ENCODE measurements at places on chromosomes 13 and 19.

DNA sequence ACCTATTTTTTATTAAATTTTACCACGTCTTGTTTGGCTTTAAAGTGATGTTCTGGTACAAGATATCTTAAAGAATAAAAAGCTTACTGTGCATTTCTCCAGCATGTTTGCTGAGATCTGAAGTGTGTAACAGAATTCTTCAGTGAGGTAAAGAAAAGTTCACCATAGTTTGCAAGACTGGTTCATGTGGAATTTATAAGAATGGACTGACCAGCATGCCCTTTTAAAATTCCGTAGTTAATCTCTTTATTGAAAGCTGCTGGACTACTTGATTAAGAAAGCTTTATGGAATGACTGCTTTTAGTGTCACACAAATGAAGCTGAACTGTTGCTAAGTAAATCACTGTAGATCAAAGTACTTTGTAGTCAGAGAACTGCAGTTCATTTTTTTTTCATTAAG, 119.2 kb downstream of the GPC6 start:
- DNase-seq, result no peak

DNA sequence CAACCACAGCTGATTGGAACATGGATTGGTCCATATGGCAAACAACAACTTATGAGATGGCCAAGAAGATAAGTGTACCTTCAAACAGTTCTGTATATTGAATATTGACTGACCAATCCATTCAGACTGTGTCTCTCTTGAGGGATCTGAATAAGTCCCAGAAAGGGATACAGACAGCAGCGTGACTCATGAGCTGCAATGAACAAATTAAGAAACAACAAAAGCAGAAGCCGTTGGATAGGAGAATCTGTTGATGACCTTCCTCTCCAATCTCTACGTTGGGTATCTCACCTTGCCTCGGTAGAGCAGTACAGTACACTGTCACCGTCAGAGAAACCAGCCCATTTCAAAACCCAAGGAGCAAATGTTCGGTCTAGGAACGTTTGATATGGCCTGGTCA, 21.3 kb downstream of the MBD3L2B start:
- DNase-seq, result no peak

- no peak for DNase-seq
These were observed 101.2 kb downstream of the IRS2 start for GRCh38 chr13:109685203-109685602.

- peak; percentile 26 for DNase-seq
These were observed 213.1 kb downstream of the OXGR1 start for GRCh38 chr13:96781141-96781540.

- DNase-seq, result no peak
These were observed 7.6 kb upstream of the KANK2 start for GRCh38 chr19:11204943-11205349.

- no peak for DNase-seq
These were observed 67.8 kb upstream of the CSNK1A1L start for GRCh38 chr13:37173214-37173613.

- DNase-seq, result no peak
These were observed 36.3 kb upstream of the MLNR start for GRCh38 chr13:49183672-49184325.

GRCh38 chr13:111864566-111864965, 202.4 kb upstream of the SOX1 start:
- DNase-seq, result no peak

DNA sequence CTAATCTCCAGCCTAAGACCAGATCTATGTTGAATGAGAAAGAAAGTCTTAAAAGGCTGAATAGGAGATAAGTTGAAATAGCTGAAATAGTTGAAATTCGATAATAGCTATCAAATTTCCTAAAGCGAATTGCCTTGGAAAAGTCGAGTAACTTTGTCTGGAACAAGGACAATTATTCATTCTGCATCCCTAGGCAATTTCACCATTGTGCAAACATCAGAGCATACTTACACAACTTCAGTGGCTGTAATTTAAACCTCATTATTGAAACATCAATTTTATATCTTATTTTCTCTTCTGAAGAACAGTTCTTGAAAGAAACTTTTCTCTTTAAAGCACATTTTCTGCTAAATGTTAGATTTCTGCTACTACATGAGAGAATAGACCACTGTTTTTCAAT, 13.6 kb downstream of the TNFSF13B start:
- no peak for DNase-seq

DNA sequence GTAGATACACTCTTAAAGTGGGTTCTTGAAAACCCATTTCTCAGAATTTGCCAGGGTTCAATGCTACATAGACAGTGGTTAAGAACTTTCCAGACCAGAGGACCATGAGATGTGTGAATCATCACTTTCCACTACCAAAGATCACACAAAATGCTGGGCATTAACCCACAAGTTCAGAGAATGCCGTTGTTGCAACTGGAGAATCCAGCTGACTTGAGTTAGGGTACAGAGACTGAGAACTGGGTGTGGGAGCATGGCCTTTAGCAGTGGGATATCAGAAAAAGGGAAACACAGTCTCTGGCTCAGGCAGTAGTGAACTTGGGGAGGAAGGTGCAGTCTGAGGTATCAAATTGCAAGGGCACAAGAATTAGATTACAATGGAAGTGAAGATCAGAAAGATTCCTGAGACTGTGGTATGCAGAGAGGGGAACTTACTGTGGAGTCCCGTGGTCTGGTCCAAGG, 51.5 kb upstream of the WDFY2 start:
- DNase-seq, result no peak

DNA sequence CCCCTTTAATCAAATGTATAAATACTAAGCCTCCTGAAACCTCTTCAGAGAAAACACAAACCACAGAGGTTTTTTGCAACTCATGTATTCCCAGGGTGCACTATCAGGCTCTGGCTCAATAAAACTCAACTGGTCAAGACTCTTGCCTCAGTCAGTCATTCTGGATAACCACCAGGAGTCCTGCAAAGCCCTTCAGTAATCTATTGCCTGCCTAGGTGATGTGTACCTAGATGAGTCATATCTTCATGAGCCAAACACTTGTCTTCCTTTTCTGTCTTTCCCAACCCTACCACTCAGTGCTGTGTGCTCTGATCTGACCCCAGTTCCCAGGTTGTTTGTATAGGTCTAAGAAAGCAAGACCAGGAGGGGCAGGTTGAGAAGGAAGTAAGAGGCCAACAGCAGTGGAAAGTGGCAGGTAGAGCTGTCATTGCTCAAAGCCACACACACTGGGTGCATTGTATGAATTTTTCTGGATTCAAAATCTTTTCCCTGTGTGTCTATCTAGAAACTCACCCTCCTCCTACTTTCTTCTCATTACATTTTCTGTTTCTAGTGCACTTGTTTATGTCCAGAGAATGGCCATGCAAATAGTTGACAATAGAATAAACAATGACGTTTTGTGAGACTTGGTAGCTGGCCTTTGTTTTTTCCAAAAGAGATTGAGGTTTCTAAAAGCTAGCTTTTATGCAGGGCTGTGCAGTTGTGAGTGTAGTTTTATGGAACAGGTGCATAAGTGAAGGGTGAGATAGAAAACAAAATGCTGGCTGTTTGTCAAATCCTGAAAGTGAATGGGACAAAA, 48.1 kb downstream of the PSG1 start:
- no peak for DNase-seq

DNA sequence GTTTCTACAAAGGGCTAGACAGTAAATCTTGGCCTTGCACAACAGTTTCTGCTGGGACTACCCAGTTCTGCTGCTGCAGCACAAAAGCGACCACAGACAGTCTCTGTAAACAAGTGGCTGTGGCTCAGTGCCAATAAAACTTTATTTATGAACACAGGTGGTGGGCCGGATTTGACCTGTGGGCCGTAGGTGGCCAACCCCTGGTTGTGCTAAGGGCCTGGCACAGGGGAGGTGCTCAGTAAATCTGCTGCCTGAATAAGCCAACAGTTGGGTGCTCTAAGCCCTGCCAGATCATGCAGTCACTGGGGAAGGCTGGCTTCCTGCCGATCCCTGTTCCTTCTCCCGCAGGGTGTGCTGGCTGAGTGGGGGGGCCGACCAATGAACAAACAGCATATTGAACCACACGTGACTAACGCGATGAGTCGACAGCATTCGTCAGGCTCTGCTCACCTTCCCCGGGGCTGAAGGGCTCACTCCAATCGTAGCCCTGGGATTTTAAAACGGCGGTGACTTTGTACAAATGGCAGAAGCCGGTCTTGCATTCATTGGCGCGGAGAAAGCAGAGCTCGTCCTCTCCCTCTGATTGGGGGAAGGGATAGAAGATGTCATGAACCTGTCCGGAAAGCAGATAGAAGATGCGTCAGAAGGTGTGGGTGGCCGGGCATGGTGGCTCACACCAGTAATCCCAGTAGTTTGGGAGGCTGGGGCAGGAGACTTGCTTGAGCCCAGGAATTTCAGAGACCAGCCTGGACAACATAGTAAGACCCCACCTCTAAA, 24.3 kb upstream of the MYDGF start:
- no peak for DNase-seq

GRCh38 chr19:50513746-50514345, at the start of gene ASPDH:
Gene ASPDH (minus strand): TSS chr19:50513913. CDS start chr19:50513823, 90 bp downstream.
- DNase-seq, result no peak

DNA sequence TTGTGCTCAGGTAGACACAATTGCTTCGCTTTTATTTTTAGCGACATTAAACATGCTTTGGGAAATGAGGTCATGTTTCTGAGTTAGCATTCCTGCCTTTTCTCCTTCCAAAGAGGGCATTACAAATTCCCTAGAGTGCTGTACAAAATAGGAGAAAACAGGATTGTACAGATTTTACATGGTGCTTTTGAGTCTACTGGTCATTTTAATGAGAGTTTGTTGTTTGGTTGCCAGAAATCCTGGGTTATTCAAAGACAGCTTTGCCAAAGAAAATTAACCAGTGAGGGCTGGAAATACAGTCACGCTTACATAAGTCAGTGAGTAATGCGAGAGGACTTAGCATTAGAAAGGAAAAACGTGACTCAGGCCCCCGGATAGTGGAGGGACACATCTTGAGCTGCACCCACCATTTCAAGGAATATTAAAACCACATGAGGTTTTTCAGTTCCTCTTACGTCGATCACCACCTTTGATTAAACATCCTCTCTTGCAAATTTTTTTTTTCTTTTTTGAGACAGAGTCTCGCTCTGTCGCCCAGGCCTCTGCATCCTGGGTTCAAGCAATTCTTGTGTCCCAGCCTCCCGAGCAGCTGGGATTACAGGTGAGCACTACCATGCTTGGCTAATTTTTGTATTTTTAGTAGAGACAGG, 55.4 kb downstream of the SACS start:
- no peak for DNase-seq

GRCh38 chr13:52104624-52105023, 24.2 kb downstream of the NEK5 start:
- DNase-seq, result no peak

DNA sequence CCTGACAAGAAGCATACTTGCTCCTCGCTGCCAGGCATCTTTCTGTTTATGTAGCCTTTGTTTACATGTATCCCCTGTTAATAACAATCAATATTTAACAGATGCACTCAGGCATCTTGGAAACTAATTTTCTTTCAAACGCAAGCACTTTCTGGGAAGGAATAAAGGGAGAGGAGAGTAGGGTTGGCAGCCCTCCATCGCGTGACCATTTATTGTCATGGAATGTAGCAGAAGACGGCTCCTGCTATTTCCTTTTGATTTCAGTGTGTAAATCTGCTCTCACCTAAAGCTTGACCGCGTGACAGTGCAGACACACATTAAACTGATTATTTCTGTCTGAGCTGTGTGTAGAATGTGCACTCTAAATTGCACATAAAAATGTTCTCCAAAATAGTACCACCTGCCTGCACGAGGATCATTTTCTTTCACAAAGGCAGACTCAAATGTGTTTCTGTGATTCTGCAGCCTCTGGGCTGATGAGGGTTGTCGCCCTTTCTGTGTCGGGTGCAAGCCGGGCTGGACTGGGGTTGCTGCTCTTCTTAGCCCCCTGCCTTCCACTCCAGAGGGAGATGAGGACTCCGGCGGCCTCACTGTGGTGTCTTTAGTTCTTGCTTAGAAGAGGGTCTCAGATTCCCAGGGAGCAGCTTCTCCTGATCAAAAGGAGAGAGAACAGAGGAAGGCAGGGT, 223.5 kb upstream of the MAB21L1 start:
- peak; percentile 61 for DNase-seq

DNA sequence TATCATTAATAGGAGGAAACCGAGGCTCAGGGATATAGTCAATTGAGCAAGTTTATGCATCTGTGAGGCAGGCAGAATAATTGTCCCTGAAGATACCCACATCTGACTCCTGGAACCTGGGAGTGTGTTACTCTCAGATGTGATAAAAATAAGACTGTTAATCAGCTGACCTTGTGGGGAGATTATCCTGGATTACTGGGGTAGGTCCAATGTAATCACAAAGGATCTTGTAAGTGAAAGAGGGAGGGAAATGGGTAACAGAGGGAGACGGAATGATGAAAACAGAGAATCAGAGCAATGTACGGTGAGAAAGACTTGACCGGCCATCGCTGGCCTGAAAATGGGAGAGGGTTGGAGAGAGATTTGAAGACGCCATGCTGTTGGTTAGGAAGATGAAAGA, 3.2 kb upstream of the EDDM13 start:
- DNase-seq, result no peak

GRCh38 chr13:29917650-29918049, 67.2 kb upstream of the UBL3 start:
- DNase-seq, result no peak

DNA sequence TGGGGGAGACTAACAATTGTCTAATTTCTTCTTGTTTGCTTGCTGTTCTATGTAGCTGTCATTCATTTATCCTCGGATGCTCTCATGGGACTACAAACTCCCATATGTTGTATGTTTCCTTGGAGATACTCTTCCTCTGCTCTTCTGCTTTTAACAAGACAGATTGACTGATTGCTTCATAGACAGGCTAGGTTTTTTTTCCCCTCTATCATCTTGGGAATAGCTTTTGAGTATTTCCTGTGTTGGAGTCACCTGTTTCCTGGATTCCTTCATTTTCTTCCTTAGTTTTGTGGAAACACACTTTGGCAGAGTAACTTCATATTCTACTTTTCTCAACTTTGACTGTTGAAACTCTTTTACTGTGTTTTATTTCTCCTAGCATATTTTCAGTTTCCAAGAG, 27.6 kb downstream of the EDNRB start:
- DNase-seq, result no peak

Measured in testis (tissue), 5 donors.